ENCODE measurements at places on chromosomes 16 and 17.
A peak's percentile ranks its signal among the peaks of the same experiment; 100 is the strongest.

- DNase-seq: no peak
These were observed 60.0 kb downstream of the KLHDC4 start for GRCh38 chr16:87705771-87706277.

DNA sequence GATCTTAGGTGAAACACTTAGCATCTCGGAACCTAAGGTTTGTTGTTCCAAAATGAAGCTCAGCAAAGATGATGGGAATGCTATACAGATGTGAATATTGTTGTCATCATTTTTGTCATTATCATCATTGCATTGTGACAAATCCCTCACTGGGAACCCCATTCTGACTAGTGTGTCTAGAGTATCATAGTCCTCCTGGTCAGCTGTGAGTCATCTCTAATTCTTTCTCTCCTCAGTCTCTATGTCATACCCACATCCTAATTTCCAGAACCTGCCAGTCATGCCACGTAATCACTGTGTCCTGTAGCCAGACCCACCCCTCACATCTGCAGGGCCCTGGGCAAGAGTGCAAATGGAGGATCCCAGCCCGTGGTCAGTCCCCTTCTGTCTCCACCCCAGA is 60.5 kb upstream of the CLEC3A start:
- DNase-seq: no peak

DNA sequence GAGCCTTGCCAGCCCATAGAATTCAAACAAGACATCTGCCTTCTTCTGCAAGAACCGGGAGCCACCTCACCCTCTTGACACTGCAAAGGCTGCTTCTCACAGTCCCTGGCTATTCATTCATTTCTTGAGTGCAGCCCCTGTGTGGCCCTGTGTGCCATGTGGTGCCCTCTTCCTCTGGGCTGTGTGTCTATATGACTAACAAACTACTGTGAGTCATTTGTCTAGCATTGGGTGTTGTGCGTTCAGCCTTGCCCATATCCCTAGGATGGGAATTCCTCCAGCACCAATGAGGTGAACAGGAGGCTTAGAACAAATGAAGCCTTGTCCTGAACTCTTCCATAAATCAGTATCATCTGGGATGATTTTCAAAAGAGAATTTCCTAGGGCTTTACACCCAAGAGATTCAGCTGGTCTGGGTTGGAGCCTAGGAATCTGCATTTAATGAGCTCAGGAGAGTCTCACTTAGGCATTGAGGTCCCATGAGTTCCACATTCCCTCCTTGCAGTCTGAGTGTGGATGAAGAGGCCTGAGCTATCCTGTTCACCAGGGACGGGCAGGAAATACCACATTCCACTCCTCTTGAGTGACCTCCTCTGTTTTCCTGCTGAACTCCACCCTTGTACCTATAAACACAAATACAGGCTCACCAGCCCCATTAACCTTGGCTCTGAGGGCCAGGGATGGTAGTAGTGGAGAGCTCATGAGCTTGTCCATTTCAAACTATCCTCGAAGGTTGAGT is 308.7 kb upstream of the N4BP1 start:
- no peak for DNase-seq

- no peak for DNase-seq
These were observed 195.9 kb upstream of the PMFBP1 start for GRCh38 chr16:72367851-72368250.

GRCh38 chr17:41048441-41048840 is 1.3 kb upstream of the KRTAP2-1 start:
- DNase-seq: no peak

DNA sequence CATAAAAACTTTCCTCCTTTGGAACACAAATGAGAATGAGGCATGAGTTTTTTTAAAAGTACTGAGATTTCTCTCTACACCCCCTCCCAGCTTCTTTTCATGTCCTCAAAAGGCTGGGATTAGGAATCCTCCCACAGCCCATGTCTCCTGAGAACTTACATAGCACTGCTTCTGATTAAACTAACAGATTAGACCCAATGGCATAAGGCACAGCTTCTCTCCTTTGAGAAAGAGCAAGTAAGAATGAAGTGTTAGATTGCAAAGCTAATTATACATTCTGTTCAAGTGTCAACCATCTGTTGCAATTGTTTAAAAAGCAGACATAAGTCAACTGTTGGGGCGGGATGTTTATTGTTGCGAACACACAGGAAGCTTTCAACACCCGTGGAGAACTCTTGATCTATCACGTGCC is 715.1 kb downstream of the CDH11 start:
- no peak for DNase-seq

GRCh38 chr17:78401891-78402290 is 23.4 kb downstream of the PGS1 start:
- no peak for DNase-seq

DNA sequence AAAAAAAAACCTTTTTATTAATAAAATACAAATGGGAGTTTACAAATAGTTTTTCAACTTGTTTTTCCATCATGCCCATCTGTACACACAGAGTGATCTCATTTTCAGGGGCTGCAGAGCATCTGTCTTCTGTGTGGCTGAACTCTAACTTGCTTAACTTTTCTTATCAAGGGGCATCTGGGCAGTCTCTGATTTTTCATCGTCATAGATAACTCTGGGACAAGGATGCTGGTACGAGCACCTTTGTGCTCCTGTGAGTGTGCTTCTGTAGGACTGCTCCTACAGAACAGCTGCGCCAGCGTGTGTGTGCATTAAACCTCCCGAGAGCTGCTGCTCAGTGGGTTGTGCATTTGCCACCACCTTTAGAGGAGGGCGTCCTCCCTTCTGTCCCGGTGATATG is 34.6 kb upstream of the TAC4 start:
- DNase-seq: no peak

GRCh38 chr16:55821210-55821609 is 11.7 kb downstream of the CES1 start:
- no peak for DNase-seq

DNA sequence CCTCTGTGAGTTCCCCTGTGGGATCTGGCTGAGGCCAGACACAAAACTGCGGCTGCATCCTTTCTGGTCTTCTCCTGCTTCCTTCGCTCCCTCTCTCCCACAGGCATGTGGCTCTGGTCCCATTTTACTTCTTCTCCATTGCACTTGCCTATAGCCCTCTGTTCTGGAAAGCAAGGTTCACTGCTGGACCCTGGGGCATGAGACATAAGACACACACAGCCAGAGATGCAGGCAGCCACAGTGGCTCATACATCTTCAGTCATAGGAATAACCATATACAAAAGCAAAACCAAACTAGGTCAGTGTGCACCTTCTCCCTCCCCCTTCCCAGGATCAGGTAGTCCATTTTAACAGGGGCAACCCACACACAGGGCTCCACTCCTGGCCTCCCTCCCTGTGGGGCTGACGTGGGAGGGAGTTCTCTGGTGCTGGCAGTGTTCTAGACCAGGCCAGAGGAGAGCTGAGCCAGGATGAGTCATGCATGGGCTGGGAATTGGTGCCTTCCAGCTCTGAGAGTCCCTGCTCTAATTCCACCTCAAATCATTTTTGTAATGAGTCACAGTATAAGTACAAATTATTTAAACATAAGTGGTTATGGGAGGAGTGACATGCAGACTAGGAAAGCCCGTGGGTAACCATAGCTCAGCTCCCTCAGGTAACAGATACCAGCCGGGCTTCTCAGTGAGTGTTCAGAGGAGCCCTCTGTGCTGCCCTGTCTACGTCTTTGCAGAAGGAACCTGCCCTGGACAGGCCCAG is 58.0 kb downstream of the ASIC2 start:
- no peak for DNase-seq

- no peak for DNase-seq
These were observed 110.3 kb downstream of the SNX29 start for GRCh38 chr16:12086822-12087221.

DNA sequence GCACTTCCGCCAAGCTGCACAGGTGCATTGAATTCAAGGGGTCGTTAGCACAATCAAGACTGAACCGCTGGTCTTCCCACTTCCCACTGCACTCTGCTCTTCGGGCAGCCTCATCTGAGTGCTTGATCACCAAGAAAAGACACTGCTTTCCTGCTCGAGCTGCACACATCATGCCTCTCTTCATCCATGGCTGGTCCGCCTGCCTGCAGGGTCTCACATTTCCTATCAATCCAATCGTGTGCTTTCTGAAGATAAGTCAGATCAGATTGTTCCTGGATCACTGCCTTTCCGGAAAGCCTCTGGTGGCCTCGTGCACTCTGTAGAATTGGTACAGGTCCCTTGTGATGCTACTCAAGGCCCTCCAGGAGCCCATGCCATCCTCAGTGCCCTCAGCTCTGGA is 30.8 kb upstream of the HSBP1 start:
- DNase-seq: no peak

- DNase-seq: no peak
These were observed 144.8 kb downstream of the CDH8 start for GRCh38 chr16:61891460-61891859.

GRCh38 chr17:16919663-16920627 is 52.0 kb downstream of the TNFRSF13B start:
- DNase-seq: no peak

GRCh38 chr16:11679250-11679649 is 11.0 kb downstream of the SNN start:
- no peak for DNase-seq

DNA sequence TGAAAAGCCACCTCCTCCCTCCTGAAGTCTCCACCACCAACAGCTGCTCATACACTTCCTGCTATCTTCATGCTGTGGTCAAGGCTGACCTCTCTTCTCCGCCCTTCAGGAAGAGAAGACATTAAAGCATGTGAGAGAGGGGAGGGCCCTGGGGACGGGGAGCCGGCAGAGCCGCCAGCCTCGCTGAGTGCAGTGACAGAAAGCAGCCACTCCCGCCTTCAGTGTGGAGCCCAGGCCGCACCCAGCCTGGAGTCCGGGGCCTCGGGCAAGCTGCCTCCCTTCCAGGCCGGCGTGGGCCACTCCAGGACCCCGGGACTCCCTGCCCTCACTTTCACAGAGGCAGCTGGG is 94.7 kb upstream of the TNRC6C start:
- DNase-seq: no peak

- DNase-seq: no peak
These were observed 270.0 kb upstream of the SOX9 start for GRCh38 chr17:71850812-71851211.

DNA sequence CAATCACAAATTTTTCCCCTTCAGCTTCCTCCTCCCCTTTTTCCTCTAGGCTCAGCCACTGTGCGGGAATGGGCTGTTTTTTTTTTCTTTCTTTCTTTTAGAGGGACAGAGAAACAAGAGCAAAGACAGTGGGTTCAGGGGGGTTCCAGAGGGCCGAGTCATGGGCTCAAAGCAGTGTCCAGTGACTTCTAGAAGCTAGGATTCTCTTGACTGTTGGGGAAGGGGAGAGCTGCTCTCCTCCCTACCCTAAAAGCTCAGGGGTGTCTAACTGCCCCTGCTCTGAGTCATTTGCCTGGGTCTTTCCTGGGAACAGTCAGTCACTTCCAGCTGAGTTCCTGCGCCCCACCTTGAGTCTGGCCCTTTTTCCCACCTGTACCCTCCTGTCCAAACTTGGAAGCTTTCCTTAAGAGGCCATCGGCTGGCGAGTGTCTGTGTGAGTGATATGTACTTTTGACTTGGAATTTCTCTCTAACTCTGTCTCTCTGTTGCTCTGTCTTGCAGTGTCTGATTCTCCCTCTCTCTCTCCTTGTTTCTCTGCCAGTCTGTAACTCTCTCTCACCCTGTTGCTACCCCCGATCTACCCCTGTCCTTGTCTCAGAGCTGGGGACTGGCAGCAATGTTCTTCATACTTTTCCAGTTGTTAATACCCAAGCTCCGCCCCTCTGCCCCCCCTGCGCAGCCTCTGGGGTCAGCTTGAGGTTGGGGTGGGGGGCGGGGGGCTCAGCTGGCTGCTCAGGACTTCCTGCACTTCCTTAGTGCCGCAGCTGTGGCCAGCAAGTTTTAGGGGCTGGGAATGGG is 2.4 kb downstream of the THRA start:
- DNase-seq: no peak

GRCh38 chr17:73952082-73952479 is 251.4 kb upstream of the RPL38 start:
- DNase-seq: no peak

DNA sequence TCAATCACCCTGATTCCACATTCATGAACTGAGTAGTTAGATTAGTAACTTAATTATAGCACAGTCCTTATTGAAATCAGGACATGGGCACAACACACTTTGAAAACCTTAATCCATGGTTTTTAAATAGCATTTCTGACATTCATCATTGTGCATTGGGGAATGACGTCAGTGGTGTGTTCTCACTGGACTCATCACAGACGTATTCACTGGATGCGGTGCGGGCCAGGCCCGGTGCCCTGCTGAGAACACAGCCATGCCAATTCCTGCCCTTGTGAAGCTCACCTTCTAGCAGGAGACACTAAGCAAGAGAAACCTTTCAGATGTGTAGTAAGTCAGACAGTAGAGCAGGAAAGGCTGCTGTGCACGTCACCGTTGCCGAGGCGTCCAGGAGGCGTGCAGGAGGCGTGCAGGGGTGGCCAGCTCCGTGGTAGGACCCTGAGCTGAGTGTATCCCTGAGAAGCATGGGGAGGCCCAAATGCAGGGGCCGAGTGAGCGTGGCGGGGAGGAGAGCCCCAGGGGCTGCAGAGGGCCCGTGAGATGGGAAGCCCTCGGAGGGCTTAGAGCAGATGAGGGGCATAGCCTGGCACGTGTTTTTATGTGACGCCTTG is 12.9 kb downstream of the BANP start:
- DNase-seq: no peak

- no peak for DNase-seq
These were observed 17.8 kb downstream of the ENPP7 start for GRCh38 chr17:79748295-79749099.

- no peak for DNase-seq
These were observed 236.0 kb downstream of the IRX3 start for GRCh38 chr16:54050459-54051210.

- DNase-seq: no peak
These were observed 55.5 kb upstream of the GPRC5B start for GRCh38 chr16:19940195-19940594.

- no peak for DNase-seq
These were observed 89.9 kb upstream of the ELAC2 start for GRCh38 chr17:13107676-13108235.

GRCh38 chr17:57296231-57296630 is 39.9 kb downstream of the MSI2 start:
- no peak for DNase-seq

DNA sequence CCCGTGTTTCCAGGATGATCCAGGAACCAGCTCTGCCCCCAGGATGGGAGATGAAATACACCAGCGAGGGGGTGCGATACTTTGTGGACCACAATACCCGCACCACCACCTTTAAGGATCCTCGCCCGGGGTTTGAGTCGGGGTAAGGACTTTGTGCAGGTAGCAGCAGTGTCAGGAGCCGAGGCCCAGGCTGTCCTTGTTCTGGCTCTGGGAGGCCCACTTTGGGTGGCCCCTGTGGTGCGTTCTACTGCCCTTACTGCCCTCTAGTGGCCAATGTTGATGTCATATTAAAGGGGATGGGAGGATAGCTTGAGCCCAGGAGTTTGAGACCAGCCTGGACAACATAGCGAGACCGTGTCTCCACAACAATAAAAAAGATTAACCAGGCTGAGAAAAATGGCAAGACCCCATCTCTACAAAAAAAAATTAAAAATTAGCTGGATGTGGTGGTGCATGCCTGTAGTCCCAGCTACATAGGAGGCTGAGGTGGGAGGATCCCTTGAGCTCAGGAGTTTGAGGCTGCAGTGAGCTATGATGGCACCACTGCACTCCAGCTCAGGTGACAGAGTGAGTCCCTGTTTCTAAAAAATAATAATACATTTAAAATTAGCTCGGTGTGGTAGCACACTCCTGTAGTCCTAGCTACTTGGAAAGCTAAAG is 20.9 kb upstream of the CLEC18A start:
- DNase-seq: peak; percentile 5
